ENCODE measurements at places on chromosomes 16 and 17. TPM values are rescaled to one million over a fixed set of nuclear protein-coding genes. Genes with fewer than 3 reads are reported as not detected.

GRCh38 chr17:59436900-59437299 is 105.4 kb downstream of the YPEL2 start:
- DNase-seq: no peak

GRCh38 chr17:78684026-78684425 is 98.0 kb downstream of the CYTH1 start:
- DNase-seq: no peak

DNA sequence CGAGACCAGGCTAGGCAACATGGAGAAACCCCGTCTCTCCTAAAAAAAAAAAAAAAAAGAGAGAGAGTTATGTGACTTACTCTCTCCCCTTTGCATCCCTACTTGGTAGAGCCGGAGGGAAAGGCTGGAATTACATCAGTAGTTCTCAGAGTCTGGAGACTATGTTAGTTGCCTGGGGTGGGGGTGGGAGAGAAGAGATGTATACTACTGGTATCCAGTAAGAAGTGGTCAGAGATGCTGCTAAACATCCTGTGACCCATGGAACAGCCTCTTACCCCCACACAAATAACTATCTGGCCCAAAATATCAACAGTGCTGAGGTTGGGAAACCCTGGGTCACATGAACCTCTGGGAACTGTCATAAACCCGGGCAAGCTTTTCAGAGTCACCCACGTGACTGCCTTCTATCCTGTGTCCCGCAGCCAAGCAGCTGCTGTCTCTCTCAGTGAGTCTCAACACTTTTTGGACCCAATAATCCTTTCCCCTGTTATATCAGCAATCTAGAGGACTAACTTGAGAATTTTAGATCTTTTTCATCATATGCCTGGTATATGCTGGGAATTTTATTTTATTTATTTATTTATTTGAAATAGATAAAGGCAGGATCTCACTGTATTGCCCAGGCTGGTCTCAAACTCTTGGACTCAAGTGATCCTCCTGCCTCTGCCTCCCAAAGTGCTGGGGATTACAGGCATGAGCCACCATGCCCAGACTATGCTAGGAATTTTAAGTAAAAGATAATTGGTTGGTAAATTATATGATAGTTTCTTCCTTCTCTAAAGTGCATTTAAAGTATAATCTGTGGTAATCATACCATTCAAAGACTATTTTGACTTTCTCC is 8.7 kb downstream of the EIF1 start:
- no peak for DNase-seq

DNA sequence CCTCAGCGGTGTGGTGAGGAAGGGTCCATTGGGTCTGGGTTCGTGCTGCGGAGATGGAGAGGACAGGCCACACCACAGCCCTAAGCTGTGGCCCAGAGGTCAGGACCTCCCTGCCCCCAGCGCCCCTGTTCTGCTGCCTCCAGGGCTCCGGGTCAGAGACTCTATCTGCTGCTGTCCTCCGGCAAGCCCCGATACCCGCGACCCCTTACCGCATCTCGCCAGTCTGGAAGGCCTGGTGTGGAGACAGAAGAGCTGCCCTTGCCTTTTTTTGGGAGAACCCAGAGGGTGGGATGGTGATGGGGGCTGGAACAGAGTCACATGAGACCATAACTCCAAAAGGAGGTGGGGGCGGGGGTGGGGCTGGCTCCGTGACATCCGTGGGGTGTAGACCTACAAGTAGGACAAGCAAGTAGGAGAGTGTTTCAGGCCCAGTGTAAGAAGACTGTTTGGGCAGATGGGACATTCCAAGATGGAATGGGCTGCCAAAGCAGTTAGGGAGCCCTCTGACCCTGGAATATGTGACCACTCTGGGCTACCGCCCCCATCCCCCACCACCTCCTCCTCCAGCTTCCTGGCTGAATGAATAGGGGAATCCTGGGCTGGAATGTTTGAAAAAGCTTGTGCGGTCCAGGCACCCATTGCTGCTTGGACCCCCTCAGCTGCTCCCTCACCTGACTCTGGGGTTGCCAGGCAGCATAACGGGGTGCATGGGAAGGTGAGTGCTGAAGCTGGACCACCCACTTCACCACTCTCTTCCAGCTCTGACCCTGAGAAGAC is 1.4 kb downstream of the XYLT2 start:
- no peak for DNase-seq

DNA sequence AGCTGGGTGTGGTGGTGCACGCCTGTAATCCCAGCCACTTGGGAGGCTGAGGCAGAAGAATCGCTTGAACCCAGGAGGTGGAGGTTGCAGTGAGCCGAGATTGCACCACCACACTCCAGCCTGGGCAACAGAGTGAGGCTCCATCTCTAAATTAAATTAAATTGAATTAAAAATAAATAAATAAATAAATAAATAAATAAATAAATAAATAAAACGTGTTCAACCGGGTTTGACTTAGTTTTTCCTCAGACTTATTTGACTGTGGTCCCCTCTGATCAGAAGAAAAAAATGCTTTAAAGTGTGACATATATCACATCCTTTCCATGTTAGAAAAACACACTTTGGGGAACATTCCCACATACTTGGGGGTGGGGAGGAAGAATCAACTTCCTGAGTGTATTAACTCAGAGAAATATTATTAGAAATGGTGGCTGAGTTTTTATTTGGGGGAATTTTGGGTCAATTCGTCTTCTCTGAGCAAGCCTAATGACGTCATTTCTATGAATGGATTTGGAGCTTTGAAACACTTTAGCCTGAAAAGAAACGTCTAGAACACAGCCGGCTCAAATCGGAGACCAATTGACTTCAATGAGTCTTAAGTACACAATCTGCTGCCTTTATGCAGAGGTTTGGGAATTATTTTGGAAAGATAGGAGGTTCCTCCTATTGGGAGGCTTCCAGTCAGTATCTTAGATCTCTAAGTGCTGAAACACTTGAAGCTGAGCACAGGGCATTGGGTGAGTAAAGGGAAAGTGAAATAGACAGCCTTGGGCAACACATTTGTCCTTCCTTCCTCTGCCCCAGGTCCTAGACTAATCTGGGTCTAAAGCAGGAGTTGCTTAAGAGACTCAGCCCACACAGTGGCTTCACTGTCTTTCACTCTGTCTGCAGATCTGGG is 132.6 kb downstream of the PITPNC1 start:
- no peak for DNase-seq

- no peak for DNase-seq
Observed at GRCh38 chr16:78490431-78490830, 391.0 kb downstream of the WWOX start.

GRCh38 chr17:34606763-34607162 is 27.4 kb downstream of the TMEM132E start:
- no peak for DNase-seq

DNA sequence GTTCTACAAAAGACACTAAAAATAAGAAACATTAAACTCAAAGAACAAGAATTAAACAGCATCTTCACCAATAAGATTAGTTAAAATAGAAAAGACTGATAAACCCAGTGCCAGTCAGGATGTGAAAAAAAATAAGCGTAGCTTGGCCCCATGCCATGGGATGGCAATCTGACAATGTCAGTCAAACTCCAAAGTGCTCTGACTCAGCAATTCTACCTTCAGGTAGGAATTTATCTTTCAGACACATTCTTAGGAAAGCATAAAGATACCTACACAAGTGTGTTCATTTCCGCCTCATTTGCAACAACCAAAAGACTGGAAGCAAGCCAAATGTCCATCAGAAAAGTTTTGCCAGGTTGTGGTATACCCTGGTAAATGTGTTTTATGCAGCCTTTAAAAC is 9.1 kb upstream of the MPO start:
- no peak for DNase-seq

- DNase-seq: no peak
Observed at GRCh38 chr16:25580041-25580440, 111.7 kb upstream of the HS3ST4 start.

- DNase-seq: no peak
Observed at GRCh38 chr17:44589316-44590071, 32.2 kb downstream of the FZD2 start.

IFT20 gene
- 50.3 TPM for total RNA-seq

ARL4D gene
- total RNA-seq: 12.9 TPM

DPEP3 gene
- total RNA-seq: not detected

MMD gene
- total RNA-seq: 8.8 TPM

Data from pulmonary artery endothelial cell (primary cell).